ENCODE measurements at places on chromosomes 4 and X.
A peak's percentile ranks its signal among the peaks of the same experiment; 100 is the strongest.

DNA sequence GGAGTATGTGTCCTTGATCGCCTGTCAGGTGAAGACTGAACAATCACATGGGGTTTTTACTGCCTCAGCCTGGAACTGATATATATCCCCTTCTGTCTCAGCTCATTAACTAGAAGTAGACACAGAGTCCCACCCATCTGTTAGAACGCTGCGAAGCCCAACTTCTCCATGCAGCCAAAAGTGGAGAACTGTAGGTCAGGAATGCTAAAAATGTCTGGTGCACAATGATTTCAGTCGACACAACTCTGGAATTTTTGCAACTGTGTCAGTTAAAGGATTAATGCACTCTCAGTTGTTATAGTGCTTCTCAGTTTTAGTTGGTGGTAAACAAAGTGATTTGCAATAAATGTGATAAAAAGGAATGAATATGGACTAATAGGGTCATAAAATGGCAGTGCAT is 287.2 kb downstream of the INPP4B start:
- no peak for DNase-seq

GRCh38 chr4:153639833-153640802 is 44.0 kb upstream of the TLR2 start:
- DNase-seq: no peak

GRCh38 chr4:77652237-77652897 is 46.7 kb downstream of the CXCL13 start:
- no peak for DNase-seq

- DNase-seq: no peak
Measured at GRCh38 chrX:125170459-125170858, 149.2 kb upstream of the TEX13C start.

DNA sequence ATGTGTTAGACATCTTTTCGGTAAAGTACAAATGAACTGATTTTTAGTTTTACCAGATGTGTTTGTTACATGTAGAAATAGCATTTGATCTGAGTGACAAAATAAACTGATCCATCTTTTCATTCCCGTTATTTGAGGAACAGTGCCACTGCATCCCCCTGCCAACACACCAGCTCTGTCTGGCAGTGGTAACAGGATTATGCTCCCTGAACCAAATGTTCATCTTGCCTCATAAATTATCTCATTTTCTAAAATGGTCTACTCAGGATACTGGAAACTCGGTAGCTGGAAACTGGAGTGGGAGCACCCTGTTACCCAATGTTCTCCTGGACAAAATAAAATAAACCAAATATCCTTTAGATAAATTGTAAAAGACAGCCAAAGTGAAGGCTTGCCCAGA is 171.6 kb downstream of the FAT4 start:
- DNase-seq: no peak

DNA sequence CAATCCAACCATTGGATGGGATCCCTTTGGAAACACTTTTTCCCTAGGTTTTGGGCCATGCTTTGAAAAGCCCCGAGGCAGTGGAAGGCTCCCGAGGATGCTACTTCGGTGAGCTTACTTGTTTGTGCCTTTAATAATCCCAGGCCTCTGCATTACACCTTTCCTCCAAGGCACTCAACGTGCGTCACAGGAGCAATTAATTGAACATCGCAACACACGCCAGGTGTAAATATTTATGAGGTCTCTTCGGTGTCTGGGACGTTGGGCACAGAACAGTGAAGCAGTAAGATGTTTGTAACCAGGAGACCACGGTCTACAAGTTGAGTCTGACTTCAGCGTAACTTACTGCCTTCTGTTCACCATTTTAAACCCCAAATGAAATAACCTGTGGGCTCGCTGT is 97.3 kb downstream of the CLNK start:
- DNase-seq: no peak

- DNase-seq: no peak
Measured at GRCh38 chrX:94908171-94908570, 1234.2 kb downstream of the FAM133A start.

DNA sequence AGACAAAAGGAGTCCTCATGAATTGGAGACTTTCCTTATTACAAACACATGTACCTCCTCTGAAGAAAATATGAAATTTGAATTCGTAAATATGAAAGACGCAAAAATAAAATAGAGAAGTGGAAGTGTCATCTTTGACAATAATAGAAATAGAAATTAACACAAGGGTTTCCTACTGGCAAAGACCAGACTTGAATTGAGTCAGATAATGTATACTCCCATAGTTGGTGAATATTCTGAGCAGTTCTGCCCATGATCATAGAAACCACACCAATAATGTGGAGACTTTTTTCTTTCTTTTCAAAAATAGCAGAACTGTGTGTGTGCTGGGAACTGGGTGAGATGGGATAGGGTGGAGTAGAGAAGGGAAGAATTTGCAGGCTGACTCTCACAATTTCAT is 277.7 kb upstream of the TET2 start:
- no peak for DNase-seq

- no peak for DNase-seq
Measured at GRCh38 chrX:97704881-97705280, 821.2 kb downstream of the RPA4 start.

- DNase-seq: no peak
Measured at GRCh38 chrX:108261549-108262203, 170.1 kb downstream of the ATG4A start.

- DNase-seq: no peak
Measured at GRCh38 chr4:78889955-78890354, 49.3 kb downstream of the PAQR3 start.

DNA sequence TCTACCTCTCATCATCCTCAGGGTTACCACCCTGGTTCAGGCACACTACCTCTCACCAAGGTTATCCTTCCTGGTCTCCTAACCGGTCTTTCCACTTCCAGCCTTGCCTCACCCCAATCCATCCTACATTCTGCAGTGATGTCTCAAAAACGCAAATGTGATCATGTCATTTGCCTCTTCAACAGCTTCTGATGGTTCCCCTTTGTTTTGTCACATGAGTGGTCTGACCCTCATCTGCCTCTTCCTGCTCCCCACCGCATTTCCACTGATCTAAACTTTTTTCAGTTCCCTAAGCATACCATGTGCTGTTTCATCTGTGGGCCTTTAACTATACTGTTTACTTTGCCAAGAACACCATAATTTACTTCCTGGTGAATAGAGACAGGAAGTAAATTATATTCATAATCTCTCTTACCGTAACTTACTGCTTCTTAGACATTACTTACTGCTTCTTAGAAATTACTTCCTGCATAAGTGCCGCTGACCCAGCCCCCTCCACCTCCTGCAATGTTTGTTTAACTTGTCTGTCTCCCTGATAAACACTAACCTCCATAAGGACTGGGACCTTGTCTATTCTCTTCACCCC is 27.1 kb upstream of the NSUN7 start:
- DNase-seq: peak; percentile 58

- no peak for DNase-seq
Measured at GRCh38 chrX:131747173-131747572, 203.3 kb downstream of the OR13H1 start.

- no peak for DNase-seq
Measured at GRCh38 chr4:98625920-98626319, 32.5 kb downstream of the TSPAN5 start.

DNA sequence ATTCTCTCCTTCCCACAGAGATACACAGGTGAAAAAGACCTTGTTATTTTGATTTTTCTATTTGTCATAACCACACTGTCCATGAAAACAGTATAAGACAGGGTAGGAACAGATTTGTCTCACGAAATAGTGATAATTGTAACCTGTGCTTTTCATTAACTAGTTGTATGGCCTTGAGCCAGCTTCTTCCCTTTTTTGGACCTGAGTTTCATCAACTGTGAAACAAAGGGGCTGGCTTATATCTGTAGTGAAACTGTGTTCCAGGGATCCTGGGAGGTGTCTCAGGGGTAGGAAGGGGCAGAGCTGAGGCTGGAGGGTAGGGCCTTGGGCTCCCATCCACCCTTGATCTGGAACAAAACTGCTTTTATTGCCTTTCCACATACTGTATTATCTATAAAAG is 50.9 kb downstream of the MED28 start:
- no peak for DNase-seq

GRCh38 chr4:78922207-78922606 is 17.0 kb downstream of the PAQR3 start:
- no peak for DNase-seq

DNA sequence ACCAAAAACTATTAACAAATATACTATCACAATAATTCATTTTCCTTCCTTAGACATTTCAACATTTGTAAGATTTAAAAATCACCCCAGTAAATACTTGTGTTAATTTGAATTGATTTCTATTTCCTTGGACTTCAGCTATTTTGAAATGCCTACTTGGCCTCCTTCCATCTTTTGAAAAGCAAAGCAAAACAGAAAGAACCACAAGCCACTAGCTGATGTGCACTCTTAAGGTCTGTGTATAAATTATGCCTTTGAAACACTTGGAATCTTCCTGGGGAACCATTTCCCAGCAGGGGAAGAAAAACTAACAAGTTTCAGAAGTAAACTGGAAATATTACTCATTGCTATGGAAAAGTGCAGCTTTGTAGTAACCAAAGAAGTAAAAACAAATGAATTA is 139.8 kb downstream of the CLCN4 start:
- DNase-seq: no peak

DNA sequence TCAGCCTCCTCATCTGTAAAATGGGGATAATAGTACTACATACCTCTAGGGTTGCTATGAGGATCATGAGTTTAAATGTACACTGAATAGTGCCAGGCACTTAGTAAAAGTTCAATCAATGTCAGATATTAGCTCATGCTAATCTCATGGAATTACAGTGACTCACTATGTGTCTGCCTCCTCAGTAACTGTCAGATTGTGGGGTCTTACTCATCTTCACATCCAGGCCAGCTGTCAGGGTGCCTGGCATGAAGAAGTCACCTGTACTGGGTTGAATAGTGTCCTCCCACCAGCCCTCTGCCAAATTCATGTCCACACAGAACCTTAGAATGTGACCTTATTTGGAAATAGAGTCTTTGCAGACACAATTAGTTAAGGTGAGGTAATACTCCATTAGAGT is 54.3 kb upstream of the STIM2 start:
- no peak for DNase-seq

DNA sequence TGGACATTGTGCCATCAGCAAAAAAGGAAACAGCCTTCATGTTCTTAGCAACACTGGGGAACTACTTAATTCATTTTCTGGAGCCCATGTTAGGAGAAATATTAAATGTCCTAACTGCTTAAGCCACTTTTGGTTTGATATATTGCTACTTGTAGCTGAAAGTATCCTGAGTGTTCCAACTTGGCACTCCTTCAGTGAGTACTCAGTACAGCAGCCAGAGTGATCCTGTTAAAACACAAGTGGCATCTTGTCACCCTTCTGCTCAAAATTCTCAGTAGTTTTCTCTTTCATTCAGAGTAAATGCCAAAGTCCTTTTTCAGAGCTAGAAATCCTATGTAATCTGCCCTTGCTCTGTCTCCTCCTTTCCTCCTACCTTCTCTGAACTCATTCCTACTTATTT is 522.0 kb downstream of the GRID2 start:
- no peak for DNase-seq

DNA sequence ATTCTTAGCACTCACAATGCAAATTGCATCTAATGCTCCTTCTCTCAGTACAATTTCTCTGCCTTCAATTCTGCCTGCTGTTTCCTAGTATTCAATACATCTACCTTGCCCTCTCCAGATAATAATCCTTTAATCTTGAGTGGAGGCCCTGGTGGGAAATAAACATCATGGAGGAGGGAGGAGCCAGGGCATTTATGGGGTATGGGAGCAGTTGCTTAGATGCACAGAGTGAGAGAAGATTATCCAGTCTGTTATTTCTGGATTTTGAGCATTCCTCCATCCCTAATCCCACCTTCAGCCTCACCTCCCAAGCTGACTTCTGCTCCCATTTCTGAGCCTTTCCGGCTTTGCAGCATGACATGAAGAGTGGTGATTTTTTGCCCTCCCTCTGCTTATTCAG is 127.9 kb upstream of the PPP3CA start:
- DNase-seq: no peak

- no peak for DNase-seq
Measured at GRCh38 chr4:38751341-38752010, 31.3 kb downstream of the TLR10 start.

DNA sequence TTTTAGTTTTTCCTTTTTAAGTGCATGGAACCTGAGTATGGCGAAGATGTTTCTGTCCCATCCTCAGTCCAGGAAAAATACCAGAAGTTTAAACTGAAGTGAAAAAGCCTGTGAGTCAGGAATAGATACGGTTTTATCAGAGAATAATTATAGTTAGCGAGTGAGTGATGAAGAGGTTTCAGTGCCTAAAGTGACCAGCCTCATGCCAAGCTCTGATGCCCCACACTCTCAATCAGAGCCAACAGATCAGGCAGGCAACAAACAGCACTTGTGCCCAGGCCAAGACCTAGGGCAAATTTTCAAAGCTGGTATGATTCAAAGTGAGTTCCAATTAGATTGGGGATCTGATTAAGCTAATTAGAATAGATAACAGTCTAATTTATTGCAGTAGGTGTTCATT is 212.8 kb upstream of the NRK start:
- no peak for DNase-seq

DNA sequence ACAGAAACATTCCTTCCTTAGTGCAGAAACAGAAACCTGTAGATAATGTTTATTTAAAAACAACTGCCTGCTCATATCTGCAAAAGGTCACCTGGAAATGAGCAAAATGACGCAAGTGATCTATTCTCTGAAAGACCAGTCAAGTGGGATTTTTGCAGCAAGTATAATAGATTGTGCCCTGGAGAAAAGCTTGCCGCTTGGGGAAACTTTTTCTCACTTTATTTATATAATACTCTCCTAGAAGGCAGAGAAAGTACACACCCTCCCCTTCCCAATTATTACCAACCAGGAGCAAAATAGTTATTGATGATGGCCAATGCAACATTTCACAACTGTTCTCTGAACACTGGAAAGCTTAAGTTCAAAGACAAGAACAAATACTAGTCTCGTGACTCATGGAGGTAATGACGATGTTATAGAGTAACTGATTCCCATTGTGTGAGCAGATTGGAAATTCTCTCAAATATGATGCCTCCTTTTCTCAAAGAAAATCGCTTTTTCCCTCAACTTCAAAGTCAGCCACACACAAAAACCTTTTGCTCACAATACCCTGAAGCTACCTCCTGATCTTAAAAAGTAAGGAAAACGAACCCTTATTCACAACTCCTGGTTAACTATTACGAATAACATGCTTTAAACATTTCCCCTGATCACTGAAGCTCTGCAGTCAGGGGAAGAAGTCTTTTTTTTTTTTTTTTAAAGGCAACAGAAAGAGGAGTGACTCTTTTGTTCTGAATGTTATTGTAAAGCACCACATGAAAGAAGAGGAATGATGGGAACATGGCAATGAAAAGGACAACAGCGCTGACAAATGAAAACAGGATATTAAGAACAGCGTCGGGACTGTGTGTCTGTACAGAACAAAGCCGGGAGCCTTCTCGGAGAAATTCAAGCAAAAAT is 41.0 kb downstream of the MID1 start:
- DNase-seq: no peak

DNA sequence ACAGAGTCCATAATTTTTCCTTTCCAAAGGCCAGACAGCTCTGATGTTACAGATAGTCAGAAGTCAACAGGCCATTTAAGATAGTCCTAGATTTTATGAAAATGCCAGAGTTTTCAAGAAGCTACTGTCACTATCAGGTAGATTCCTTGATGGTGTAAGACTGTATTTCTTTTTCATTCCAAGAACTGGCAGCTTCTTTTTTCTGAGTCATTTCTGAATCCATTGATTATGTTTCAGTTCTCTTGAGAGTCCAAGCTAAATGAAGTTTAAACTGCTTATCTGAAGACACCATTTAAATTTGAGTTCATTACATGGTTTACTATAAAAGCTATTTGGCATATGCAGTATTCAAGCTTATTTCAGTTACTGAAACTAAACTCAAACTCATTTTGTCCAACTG is 44.6 kb downstream of the RASSF6 start:
- no peak for DNase-seq
